ENCODE measurements at places on chromosomes 1 and 21. TPM values are rescaled to one million over a fixed set of nuclear protein-coding genes. Genes with fewer than 3 reads are reported as not detected.

NR5A2 gene
- total RNA-seq = under 0.01 TPM

PDZK1 gene
- total RNA-seq = 1.7 TPM

FOXD3 gene
- not detected for total RNA-seq

PDXK gene
- 115 TPM for total RNA-seq

Measured in bronchial smooth muscle cell (primary cell).